ENCODE measurements at places on chromosomes 3 and 15.

DNA sequence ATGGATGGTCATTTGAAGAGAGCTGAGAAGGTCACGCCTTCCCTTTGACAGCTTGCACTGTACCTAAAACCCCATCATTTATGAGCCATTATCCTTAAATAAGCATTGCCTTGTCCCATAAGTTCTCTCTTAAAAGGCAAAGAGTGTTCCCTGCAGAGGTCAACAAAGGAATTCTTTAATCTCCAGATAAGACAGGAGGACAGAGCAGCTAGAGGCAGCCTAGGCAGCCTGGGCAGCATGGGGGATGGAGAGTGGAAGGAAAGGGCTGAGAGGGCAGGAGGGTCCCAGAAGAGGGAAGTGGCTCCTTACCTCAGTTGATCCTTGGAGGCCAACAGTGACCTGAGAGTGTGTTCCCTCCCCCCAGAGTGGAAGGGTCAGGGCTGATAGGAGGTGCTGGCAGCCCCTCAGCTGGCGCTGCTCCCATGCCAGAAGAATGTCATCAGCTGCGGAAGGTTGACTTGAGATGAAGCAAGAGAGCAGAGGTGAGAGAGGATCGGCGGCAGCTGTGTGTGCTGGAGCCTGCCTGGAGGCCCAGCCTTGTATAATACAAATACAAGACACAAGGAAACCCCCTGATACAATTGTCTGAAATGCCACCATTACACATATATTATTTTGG lies 12.8 kb downstream of the KBTBD13 start:
- DNase-seq: peak; percentile 62

DNA sequence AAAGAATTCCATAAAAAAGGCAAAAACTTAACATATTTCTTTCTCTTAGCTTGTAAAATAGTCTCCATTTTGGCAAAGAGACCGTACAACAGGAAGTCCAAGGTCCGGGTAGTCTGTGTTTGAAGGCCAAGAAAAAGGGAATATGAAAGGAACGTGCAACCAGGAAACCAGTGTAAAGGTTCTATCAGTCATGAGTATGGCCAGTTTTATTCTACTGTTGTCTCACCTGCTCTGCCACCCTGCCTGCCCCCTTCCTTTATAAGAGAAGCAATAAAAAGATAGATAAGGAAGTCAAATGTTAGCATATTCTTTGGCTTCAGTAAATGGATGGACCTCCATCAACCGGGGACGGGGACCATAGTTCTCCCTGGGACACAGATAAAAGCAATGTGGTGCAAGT lies 370.6 kb upstream of the ROBO2 start:
- no peak for DNase-seq

DNA sequence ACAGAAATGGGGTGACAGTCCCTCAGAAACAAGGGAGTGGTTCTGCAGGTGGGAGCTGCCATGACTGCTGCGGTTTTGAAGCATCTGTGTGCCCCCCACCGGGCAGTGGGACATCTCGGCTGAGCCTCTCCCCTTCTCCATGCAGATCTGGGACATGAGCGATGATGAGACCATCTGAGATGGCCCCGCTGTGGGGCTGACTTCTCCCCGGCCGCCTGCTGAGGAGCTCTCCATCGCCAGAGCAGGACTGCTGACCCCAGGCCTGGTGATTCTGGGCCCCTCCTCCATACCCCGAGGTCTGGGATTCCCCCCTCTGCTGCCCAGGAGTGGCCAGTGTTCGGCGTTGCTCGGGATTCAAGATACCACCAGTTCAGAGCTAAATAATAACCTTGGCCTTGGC lies 89.0 kb downstream of the VGLL4 start:
- DNase-seq: no peak

DNA sequence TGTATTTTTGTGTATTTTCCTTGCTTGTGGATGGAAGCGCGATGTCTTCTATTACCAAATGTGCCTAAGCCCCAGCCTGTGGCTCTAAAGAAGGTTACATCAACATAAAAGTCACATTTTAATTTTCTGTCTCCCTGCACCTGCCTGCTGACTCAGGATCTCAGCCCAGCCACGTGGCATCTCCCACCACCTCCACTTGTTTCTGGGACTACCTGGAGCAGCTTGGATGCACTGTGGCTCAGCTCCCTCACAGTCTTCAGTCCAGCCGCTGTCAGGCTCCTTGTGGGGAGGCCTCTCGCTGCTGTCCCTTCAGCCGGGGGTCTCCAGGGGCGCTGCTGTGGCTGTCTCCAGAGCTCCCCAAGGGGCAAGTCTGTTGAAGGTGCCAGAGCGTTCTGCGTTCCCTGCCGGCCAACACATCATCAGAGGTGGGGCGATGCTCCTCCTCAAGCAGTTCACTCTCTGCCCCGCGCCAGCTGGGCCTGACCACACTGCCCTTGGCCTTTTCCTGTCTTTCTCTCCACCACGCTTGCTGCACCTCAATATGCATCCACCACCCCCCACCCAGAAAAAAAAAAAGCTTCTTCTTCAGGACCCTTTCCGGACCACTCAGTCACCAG lies 47.7 kb upstream of the BDH1 start:
- DNase-seq: no peak

DNA sequence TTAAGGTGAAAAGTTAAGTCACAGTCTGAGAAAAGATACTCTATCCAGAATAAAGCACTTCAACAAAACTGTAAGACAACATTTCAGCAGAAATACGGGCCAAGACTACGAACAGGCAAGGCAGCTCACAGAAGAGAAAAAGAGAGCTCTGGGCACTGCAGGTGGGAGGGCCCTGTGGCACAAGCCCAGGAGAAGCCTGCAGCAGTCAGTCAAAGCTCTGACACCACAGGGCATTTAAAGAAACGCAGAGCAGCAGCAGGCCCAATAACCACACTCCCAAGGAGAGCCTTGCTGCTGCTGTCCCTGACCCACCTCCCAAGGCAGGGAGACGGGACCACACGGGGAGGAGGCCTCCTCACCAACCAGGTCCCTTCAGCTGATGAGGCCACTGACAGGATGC lies 19.2 kb downstream of the CHSY1 start:
- DNase-seq: no peak

- DNase-seq: no peak
Measured at GRCh38 chr15:70435872-70436271, 327.5 kb downstream of the UACA start.
